ENCODE measurements at places on chromosomes 2 and 18.

DNA sequence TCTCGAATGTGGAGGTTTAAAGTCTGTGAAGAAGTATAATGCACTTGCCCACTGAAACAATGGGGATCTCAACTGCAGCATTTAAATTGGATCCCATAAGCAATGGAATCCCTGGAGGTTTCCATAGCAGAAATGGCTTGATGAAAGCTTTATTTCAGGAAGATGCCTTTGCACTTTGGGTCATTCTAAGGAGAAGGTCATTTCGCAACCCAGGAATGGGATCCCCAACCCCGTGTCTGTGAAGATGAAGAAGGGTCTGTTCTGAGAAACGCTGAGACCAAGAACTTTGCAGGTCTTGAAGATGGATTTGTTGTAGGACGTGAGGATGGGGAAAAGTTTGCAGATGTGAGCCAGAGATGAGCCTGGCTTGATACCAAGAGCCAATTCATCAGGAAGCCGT lies 1.8 kb upstream of the KCNG3 start:
- DNase-seq = no peak

DNA sequence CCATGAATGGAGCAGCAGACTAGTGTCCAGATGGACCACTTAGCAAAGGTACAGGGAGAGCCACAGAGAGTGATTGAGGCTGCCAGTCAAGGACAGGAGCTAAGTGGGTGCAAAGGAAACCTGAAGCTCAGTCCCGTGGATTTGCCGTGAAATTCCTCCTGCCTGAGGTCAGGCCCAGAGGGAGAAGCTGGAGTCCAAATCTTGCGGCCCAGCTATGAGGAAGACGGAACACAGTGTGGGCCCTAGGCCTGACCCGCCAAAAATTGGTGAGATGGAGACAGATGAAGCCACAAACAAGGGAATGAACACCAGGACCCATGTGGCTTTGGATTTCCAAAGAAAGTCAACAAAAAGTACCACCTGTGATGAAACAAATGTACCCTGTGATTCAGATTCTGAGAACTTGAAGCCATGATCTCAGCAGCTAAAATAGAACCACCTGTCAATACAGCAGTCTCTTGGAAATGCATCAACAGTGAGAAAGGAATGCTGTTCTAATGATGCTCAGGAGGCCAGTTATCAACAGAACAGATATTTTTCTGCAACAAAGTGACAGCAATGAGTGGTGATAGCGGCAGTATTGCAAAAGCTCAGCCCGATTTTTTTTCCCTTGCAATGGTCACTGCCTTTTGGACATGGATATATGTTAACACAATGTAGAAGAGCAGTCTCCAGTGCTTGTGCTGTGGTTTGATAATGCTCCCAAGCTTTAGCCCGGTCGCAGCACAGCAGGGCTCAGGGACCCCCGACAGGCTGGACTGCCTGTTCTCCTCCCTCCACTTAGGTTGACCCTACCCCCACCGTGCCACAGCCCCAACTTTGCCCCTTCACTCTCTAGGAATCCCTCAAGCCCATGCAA lies 10.7 kb downstream of the COL6A3 start:
- DNase-seq = no peak

- no peak for DNase-seq
Measured at GRCh38 chr18:74472312-74472711, 15.2 kb upstream of the DIPK1C start.

- peak; percentile 69 for DNase-seq
Measured at GRCh38 chr18:61831071-61831470, 61.7 kb downstream of the RNF152 start.

DNA sequence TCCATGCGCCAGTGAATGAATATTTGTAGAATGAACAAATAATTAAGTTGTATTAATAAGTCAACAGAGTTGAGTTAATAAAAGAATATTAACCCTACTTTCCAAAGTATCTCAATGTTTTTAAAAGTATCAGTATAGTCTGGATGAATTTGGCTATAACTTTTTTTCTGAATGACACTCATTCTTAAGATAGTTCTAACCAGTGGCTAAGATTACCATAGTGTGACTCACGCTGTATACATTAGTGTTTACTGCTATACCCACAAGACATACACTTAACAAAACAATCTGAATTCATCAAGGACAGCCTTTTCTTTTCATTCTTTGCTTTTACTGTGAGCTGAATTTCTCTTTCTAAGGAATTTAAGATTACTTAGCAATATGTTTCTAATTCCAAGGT lies 77.0 kb upstream of the PDE1A start:
- DNase-seq = no peak

- no peak for DNase-seq
Measured at GRCh38 chr18:45197526-45197970, 417.7 kb upstream of the SLC14A2 start.

- DNase-seq = no peak
Measured at GRCh38 chr2:197517150-197517549, 1.3 kb downstream of the MOB4 start.

- DNase-seq = no peak
Measured at GRCh38 chr2:221602938-221603337, 30.8 kb upstream of the EPHA4 start.

DNA sequence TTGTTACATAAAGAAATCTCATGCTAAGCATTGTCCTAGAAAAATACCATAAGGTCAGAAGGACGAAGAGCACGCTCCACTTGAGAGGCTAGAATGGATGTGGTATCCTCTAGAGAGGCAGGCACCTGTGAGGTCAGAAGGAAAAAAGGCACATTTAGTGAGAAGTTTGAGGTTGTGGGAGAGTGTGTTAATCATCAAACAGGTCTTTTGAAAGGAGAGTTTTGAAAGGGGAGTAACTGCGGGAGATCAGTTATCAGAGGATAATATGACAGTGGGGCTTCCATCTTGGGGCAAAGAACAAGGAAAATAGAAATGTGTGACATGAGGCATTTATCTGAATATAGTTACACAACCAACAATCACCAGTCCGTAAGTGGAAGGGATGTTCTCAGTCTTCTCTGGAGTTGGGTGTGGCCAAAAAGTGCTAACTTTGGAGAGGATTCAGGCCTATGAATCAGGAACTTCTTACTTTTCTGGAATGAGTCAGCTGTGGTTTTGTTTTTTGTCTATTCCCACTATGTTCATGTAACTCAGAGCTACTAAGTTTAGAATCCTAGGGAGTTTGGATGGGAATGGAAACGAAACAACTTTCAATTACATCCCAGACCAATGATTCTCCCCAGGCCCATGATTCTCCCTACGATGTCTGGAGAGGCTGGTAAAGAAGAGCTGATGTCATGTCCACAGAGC lies 451.4 kb upstream of the ST6GAL2 start:
- no peak for DNase-seq

DNA sequence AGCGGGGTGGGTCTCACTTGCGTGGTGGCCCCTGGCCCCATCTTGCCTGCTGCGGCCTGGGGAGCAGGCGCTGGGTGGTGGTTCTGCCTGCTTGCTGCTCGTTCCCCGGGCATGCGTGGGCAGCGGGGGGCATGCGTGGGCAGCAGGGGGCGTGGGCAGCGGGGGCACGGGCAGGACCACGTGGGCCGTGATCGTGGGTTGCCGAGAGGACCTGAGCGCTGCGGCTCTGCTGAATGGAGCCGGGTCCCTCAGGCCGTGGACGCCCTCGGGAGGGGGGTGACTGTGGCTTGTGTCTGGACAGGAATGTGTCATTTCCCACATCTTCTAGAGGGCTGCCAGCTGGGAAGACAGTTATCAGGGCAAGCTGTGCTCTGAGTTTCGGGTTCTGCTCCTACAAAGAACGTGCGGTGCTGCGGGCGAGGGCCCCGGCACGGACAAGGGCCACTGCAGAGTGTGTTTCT lies 8.3 kb upstream of the GAL3ST2 start:
- no peak for DNase-seq

DNA sequence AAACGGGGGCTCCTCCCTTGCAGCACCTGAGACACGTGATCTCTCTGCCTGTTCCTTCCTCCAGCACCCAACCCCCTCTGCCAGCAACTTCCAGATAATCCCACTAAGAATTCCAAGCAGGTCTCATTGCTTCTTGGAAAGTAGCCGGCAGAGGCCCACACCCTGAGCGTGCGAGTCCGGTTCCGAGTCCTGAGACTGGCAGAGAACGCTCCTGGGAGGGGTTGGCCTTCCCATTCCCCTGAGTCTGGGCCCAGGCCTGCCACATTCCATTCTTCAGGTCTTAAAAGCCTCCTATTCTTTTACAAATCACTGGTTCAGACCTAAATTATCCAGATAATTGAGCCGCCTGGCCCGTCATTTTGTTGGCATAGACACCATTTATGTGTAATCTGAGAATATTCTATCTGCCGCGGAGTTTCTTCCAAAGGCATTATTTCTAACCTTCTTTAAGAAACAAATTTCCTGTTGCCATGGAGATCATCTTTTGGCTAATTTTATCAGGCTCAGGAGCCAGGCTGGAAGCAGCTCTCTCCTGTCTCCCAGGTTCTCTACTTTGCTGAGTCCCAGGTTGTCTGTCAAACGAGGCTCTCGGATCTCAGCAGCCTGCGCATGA lies 165.4 kb downstream of the MYCN start:
- DNase-seq = no peak

GRCh38 chr2:183292028-183292427 lies 167.8 kb downstream of the NUP35 start:
- DNase-seq = no peak

GRCh38 chr2:29850794-29851193 lies 70.6 kb downstream of the ALK start:
- DNase-seq = no peak

DNA sequence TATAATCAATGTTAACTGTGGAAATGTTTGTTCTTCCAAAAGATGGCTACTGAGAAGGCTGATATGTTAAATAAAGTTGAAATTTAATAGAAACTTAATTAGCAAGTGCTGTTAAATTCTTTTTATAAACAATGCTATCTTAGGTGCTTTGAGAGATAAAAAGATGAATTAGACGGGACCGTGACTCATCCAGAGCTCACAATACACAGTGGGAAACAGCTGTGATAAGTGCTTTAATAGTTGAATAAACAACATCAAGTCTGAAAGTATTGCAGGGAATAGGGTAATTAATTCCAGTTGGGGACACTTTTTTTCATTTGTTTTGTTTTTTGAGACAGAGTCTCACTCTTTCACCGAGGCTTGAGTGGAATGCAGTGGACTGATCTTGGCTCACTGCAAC lies 85.5 kb upstream of the DTNA start:
- no peak for DNase-seq

DNA sequence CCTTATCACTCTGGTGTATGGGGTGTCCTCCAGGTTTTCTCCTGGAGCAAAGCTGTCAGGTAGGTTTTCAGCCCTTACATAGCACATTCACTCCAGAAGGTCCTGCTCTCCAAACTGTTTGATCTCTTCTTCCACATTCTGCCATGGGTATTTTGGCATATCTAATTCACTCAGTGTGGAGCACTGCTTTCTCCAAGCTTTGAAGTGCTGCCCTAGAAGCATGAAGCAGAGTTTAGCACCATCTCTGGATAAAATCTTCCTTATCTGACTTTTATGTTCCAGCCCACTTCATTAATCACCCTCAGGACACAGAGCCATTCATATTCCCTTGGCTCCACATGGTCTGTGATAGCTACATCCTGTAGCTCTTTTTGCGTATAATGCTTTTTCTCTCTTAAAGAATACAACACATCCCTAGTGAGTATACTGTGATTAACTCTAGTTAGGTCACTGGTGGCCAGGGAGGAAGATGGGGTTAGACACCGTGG lies 56.7 kb upstream of the ARHGAP28 start:
- DNase-seq = peak; percentile 2

DNA sequence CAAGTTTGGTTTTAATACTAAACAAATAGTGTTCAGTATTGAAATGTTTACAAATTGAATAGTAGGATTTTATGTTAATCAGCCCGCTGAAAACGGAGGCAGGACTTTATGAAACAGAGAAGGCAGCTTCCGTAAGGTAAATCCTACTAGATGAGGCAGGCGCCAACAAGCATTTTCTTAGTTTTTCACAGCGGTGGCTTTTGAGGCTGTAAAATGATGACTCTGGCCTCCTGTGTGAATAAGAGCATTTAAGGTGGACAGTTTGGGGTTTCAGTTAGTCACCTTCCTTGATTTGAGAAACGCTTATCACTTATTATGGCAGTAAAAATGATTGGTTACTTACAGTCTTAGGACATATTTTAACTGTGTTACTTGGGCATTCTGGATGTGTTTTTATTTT lies 212.9 kb downstream of the PTGR3 start:
- DNase-seq = no peak

DNA sequence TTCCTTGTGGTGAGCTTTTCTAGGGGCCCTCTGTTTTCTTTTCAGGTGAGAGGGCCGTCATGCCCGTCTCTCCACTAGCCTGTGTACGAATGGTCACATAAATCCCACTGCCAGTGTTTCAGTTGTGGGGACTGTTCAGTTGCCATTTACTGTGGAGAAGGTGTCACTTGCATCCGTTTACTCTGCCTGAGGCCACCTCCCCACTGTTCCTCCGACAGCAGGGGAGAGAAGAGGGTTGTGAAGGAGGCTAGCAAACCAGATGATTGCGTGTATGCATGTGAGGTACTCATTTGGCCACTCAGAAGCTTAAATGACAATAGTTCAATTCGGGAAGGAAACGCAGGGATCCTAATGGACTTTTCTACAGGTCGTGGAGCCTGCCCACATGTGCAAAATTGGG lies 3.3 kb downstream of the MTCL1 start:
- DNase-seq = no peak

DNA sequence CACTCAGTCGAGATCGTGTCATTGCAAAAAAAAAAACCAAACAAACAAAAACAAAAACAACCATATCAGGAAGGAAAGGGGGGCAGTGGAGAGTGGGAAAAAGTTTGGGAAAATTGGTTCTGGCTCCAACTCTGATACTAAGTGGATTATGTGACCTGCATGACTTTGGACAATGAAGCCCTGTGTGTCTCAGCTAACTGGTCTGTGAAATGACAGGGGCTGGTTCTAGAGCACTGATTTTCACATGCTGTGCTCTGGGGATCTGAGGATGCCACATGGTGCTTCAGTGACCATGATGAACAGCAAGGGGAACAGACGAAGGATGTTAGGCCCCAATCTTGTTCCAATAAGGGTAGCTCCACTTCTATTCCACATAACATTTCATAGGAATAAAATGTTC lies 157.4 kb upstream of the DNMT3A start:
- DNase-seq = no peak

DNA sequence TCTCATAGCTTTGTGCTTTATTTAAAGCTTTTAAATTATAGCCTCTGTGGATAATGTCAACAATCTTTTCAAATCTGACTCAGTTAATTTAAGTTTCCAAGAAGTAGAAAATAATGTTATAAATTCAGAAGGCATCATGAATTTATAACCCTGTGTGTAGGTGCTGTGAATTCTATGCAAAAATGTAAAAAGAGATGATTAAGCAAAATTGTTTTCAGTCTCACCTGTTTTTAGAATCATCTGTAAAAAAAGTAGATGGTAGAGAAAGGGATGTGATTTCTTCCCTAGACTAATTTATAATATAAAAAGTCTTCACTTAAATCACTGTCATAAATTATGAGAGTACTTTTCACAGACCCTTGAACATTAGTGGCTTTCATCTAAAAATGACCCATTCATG lies 85.6 kb upstream of the NOSTRIN start:
- DNase-seq = no peak

DNA sequence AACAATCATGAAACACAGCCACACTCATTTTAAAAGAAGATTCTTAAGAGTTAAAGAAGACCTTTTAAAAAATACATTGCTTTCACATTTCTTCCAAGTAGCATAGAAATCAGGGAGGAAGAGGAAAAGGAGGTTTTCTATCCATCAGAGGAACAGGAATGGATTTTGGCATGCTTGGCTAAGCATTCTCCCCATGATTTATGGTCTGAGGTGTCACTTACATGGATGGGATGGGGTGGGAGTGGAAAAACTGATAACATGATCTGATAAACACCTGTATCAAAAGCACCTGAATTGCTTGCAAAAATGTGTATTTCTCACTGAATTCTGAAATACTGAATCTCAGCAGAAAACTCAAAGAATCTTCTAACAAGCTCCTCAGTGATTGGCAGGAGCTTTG lies 265.9 kb downstream of the NRXN1 start:
- no peak for DNase-seq

Measured in kidney capillary endothelial cell (primary cell).